A549 treated with Mapracorat at 1 μM for 4 hours (cell line): ENCODE measurements at places on chromosomes 16 and 17. TPM values are rescaled to one million over a fixed set of nuclear protein-coding genes. Genes with fewer than 3 reads are reported as not detected.

The OR1D2 gene
- not detected in 5 replicates for total RNA-seq

The TBC1D26 gene
- total RNA-seq, result not detected in 5 replicates

The IRX5 gene
- 1.6 to 2.3 TPM (median 2.0 TPM) in 5 replicates for total RNA-seq

The OMG gene
- not detected in 5 replicates for total RNA-seq

The NEK8 gene
- 3.1 to 5.0 TPM (median 4.1 TPM) in 5 replicates for total RNA-seq

The YWHAE gene
- total RNA-seq, result 542 to 1,108 TPM (median 563 TPM) in 5 replicates

The CRISPLD2 gene
- total RNA-seq, result 2.8 to 3.5 TPM (median 3.0 TPM) in 5 replicates

The KRTAP2-3 gene
- total RNA-seq, result 0.22 TPM in 1 of 5 replicates, not detected in the others

The SMPD3 gene
- 0.05 to 0.36 TPM (median 0.10 TPM) in 5 replicates for total RNA-seq

The NDRG4 gene
- 25.6 to 29.8 TPM (median 26.1 TPM) in 5 replicates for total RNA-seq

The KRT33B gene
- total RNA-seq, result not detected in 5 replicates

The GPR139 gene
- total RNA-seq, result not detected in 5 replicates

The OR3A3 gene
- not detected in 5 replicates for total RNA-seq

The CBFA2T3 gene
- 0.40 to 0.86 TPM (median 0.63 TPM) in 5 replicates for total RNA-seq

The NOD2 gene
- total RNA-seq, result 0.02 TPM in 1 of 5 replicates, not detected in the others

The TP53TG3D gene
- total RNA-seq, result 0.48 to 1.6 TPM (median 1.2 TPM) in 5 replicates

The GPR179 gene
- 0.02 to 0.04 TPM (median 0.03 TPM) in 3 of 5 replicates, not detected in the others for total RNA-seq

The TPSD1 gene
- total RNA-seq, result 0.11 TPM in 1 of 5 replicates, not detected in the others

The PLK1 gene
- total RNA-seq, result 153 to 166 TPM (median 160 TPM) in 5 replicates

The RCVRN gene
- not detected in 5 replicates for total RNA-seq

The RAD51D gene
- total RNA-seq, result 20.6 to 32.1 TPM (median 29.1 TPM) in 5 replicates

The CCL8 gene
- total RNA-seq, result not detected in 5 replicates

The CHD9NB gene
- 1.1 to 1.3 TPM (median 1.2 TPM) in 5 replicates for total RNA-seq

The TEX19 gene
- 0.26 to 0.51 TPM (median 0.39 TPM) in 5 replicates for total RNA-seq

The G6PC1 gene
- not detected in 5 replicates for total RNA-seq

The SCNN1B gene
- 0.40 to 1.3 TPM (median 0.55 TPM) in 5 replicates for total RNA-seq

The SGF29 gene
- total RNA-seq, result 18.3 to 24.9 TPM (median 20.4 TPM) in 5 replicates

The ADAMTS18 gene
- 0.06 TPM in 1 of 5 replicates, not detected in the others for total RNA-seq

The DUSP14 gene
- 45.0 to 52.4 TPM (median 49.0 TPM) in 5 replicates for total RNA-seq

The MEOX1 gene
- total RNA-seq, result not detected in 5 replicates

The CSF3 gene
- 0.18 to 0.97 TPM (median 0.53 TPM) in 5 replicates for total RNA-seq

The FBXL19 gene
- total RNA-seq, result 9.8 to 19.2 TPM (median 18.4 TPM) in 5 replicates

The TMUB2 gene
- 36.2 to 44.7 TPM (median 43.5 TPM) in 5 replicates for total RNA-seq

The FNDC8 gene
- total RNA-seq, result 0.10 to 0.28 TPM (median 0.10 TPM) in 3 of 5 replicates, not detected in the others

The PDILT gene
- total RNA-seq, result not detected in 5 replicates

The SDR42E2 gene
- not detected in 5 replicates for total RNA-seq

The GCGR gene
- total RNA-seq, result 0.08 to 0.64 TPM (median 0.35 TPM) in 4 of 5 replicates, not detected in the other

The TNFRSF13B gene
- total RNA-seq, result not detected in 5 replicates

The ZNF624 gene
- 1.5 to 2.6 TPM (median 1.7 TPM) in 5 replicates for total RNA-seq

The STH gene
- total RNA-seq, result not detected in 5 replicates

The WFIKKN1 gene
- 0.08 to 0.23 TPM (median 0.12 TPM) in 5 replicates for total RNA-seq

The SPNS3 gene
- not detected in 5 replicates for total RNA-seq

The UMOD gene
- not detected in 5 replicates for total RNA-seq

The TBC1D3 gene
- 0.07 TPM in 1 of 5 replicates, not detected in the others for total RNA-seq

The CACNG3 gene
- total RNA-seq, result not detected in 5 replicates

The IKZF3 gene
- not detected in 5 replicates for total RNA-seq

The MYH11 gene
- total RNA-seq, result 0.02 to 0.21 TPM (median 0.12 TPM) in 5 replicates

The ANKS4B gene
- total RNA-seq, result 0.03 to 0.07 TPM (median 0.04 TPM) in 5 replicates

The ABAT gene
- total RNA-seq, result 0.26 to 0.35 TPM (median 0.31 TPM) in 5 replicates

The OR4D1 gene
- total RNA-seq, result not detected in 5 replicates

The TBC1D3G gene
- total RNA-seq, result 0.12 TPM in 1 of 5 replicates, not detected in the others
